T-helper 2 cell treated with Interferon-gamma antibody and Interleukin-4, amounts not matched to agents 5 μg/mL and 100 μg/mL, for 36 hours (primary cell): ENCODE measurements at places on chromosomes 16 and 17.

GRCh38 chr16:82864332-82865040 lies 237.7 kb downstream of the CDH13 start:
- DNase-seq, result no peak

GRCh38 chr17:45139533-45139920 lies 4.0 kb downstream of the ACBD4 start:
- no peak for DNase-seq

DNA sequence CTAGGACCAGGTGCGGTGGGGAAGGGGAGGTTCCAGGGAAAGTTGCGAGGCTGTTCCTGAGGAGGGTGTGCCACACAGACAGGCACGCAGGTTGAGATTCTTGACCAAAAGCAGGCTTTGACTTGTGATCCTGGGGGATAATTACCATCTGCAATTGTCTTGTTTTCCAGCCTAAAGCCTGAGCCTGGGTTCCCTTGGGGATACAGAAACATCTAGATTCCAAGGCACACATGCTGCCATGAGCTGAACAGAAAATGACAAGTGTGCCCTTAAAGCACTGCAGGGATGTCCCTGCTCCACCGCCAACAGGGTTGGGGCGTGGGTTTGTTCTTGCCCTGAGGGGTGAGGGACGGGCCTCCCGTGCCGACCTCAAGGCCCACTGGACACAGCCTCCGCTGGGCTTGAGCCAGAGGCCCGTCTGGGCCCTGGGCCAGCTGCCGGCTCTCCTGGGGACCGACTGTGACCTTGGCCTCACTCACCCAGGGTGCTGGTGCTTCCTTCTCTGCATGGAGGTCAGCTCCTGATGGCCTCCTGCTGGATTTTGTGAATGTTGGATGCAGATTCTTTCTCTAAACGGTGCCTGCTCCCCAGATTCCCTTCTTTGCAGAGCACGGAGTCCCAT lies 14.0 kb downstream of the CA5A start:
- no peak for DNase-seq

DNA sequence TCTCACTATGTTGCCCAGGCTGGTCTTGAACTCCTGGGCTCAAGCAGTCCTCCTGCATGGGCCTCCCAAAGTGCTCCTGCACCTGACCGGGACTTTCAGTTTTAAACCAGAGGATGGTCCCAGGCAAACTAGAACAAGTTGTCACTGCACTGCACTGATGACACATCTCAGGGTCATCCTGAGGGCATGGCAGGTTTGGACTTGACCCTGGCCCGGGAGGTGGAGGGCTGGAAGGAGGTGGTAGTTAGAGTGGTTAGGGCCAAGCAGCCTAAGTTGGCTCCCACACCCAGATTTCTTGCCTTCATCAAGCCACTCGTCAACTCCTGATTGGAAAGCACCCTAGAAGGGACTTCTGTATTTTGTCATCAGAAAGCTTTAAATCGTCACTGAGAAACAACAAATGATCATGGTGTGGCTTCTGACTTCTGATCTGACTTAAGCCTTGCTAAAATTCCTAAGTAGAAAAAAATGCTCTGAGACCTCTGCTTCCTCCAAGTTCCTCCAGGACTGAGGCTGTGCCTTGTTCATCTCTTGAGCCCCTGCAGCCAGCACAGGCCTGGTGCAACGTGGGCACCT lies 43.5 kb downstream of the EMP2 start:
- DNase-seq, result no peak

GRCh38 chr17:17076066-17076465 lies 33.8 kb downstream of the MPRIP start:
- no peak for DNase-seq

GRCh38 chr17:79532107-79532790 lies 78.6 kb downstream of the RBFOX3 start:
- no peak for DNase-seq

DNA sequence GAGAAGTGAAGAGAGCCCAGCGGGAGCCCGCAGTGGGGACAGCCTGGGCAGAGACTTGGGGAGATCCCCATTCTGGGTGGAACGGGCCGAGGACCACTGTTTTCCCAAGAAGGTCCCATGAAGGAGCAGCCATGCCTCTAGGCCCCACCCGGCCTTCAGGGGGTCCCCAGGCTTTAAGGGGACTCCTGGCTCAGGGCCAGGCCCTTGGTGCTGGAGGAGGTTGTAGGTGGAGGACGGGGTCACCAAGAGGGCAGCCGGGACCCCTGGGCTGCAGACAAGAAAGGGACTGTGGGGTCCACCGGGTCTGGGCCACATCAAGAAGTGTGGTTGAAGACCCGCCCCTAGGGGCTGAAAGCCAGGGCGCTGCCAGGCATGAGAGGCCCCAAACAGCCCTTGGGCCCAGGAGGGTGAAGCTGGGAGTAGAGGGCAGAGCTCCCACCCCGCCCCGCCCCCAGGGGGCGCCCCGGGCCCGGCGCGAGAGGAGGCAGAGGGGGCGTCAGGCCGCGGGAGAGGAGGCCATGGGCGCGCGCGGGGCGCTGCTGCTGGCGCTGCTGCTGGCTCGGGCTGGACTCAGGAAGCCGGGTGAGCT lies at the start of gene PRSS21:
Gene PRSS21 (plus strand): TSS at position 487 of the 589 bp plus-strand sequence. CDS start 32 bp downstream, at position 519.
- DNase-seq, result no peak
